ENCODE measurements at places on chromosomes 1 and 21. TPM values are rescaled to one million over a fixed set of nuclear protein-coding genes. Genes with fewer than 3 reads are reported as not detected.

GRCh38 chr1:27973771-27974416, 14.1 kb downstream of the XKR8 start:
- no peak for DNase-seq

DNA sequence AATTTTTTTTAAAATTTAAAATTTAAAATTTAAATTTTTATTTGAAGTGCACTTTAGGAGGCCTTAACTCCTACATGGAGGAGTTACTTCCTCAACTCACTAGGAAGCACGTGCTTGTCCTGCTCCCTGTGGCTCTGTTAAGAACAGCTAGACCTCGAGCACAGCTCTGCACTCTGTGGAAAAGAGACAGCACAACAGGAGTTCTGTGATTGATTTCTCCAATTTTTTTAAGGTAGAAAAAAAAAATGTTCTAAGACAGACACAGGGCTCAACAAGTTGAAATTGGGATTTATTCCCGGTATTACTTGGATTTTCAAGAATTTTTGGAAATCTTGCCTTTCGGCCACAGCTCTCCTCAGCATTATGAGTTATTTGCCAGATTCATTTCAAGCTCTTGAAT, 356.6 kb upstream of the LYPLAL1 start:
- no peak for DNase-seq

DNA sequence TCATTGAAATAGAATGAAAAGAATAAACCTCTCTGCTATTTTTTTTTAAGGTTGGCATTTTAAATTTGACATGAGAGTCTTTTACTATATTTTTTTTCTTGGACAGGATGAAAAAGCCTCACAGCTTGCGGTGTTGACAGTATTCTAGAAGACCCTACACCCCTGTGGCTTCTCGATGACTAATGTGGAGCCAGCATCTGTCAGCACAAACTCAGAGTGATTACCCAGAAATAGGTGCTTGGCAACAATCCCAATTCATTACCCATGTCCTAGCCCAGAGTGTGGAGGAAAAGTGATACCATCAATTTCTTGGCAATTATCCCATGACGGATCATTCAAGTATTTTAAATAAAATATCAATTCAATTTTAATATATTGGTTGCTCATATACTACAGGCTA, 186.8 kb upstream of the MAP1LC3C start:
- no peak for DNase-seq

DNA sequence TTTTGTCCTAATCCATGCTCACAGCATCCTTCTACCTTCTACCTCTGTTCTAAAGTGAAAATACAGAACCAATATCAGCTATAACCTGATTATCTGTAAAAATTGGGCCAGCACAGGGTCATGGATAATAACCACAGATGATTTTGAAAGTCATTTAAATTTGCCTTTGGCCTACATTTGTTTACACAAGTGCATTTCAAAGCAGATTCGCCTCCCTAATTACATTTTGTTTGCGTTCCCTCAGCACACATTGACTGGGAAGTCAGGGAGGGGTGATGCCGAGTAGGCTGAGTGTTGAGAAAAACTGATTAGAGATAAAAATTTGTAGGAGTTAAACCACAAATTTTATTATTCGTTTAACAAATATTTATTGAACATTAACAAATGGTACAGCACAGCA, 19.2 kb upstream of the RGS8 start:
- DNase-seq = no peak

PADI4 gene
- total RNA-seq = 0.13 TPM

- peak; percentile 27 for DNase-seq
These were observed 29.9 kb upstream of the TMEM61 start for GRCh38 chr1:54950369-54951163.

DNA sequence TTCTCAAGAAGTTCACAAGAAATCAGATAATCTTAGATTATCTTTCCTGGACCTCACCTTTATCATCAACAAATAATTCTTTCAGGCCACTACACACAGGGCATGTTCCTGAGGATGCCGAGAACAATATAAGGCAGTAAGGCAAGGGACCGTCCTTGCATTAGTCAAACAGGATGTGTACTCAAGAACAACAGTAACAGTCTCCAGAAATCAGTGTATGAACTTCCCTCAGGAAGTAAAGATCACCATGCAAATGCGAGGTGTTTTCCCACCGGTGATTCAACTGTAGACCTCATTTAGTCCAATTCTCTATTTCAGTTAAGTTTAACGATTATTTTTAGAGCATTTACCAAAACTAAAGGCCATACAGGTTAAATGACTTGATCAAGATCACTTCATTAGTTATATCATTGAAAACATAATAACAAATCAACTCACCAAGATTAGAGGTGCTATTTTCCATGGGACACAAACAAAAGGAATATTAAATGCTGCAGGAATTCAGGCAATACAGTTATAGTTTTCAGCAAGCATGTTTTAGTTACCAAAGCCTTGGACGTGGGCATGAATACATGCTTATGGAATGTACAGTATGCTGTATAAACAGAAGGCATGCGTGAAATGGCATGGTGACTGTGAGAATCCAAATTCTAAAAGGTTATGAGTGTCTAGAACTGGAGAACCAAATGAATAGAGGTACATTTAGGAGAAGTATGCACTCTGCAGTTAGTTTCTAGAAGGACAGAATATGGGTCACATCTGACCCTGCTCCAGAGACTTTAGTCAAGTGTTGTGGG, 145.2 kb downstream of the TNR start:
- peak; percentile 51 for DNase-seq

- no peak for DNase-seq
These were observed 370.8 kb downstream of the RWDD3 start for GRCh38 chr1:95604771-95605170.

DNA sequence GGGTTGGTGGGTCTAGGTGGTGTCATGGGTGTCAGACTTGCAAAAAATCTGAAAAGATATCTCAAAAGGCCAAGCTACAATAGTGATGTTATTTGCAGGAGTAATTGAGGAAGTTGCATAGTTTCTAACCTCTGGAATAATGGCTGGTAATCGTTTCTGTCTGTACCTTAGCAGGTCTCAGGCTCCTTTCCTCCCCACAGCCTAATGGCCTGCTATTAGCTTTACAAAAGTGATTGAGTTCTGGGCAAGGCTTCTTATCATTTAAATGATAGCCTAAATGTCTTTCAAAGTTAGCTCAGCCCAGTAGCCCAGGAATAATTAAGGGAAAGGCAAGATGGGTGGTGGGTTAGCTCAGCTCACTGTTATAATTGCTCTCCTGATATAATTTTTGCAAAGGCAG, 37.7 kb upstream of the IGSF5 start:
- no peak for DNase-seq

GRCh38 chr1:203216274-203217138, 13.0 kb downstream of the CHIT1 start:
- peak; percentile 17 for DNase-seq

DNA sequence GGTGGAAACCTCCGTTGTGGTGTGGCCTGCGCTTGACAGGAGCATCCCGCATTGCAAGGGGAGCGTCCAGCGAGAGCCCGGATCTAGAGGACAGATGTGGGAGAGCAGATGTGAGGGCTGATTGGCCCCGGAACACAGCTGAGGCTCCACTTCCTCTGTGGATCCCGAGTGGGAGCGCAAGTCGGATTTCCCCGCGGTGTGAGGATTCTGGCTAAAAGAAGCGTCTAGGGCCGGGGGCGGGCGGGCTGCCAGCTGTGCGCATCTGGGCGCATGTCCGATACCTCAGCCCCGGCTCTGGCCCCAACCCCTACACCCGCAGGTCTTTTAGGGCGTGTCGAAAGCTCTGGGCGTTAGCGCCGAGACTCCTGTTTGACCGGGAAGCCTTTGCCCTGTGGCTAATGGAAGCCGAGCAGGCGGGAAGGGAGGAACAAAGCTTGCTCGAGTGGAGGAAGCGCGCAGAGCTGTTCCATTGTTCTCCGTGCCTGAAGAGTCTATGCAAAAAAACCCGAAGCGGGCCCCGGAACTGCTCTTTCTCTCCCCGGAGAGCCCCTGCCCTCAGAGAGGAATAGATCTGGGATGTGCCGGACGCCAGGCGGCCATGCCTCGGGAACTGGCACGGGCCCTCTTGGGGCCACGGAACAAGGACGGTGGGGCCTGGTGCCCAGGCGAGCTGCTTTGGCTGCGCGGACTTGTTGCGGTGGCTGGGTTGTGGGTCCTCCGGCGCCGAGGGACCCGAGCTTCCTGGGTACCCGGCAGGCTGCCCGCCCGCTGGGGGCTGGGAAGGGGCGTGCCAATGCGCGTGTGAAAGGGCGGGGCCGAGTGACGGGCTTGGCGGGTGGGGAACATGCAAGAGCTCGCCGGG, 111.1 kb downstream of the NAV1 start:
- DNase-seq = no peak

NPPA gene
- not detected for total RNA-seq

DNA sequence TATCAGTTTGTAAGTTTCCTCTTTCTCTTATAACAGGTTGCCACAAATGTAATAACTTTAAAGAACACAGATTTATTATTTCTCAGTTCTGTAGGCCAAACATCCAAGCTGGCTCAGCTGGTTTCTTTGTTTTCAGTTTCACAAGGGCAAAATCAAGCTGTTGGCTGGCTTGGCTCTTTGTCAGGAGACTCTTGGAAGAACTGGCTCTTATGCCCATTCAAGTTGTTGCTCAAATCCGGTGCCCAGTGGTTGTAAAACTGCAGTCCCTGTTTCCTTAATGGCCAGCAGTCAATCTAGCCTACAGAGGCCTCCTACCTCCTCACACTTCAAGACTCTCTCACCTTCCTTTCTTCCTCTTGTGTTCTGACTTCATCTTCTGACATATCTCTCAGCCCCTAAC, 1171.0 kb downstream of the MRPL39 start:
- DNase-seq = no peak

DNA sequence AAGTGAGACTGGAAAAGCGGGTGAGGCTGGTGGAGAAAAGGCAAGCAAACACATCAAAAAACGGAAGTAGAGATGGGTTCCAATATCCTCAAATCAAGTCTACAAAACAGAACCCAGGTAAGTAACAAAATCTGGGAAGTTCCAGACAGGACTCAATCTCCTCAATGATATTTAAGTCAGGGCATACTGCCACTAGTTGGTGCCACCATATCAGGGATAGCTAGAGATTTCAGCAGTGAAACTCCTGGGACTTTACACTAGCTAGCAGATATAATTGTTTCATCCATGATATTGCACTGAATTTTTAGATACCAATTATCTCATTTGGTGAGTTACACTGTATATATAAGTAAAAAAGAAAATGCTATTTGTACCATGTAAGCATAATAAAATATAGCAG, 52.0 kb downstream of the EYA3 start:
- no peak for DNase-seq

DNA sequence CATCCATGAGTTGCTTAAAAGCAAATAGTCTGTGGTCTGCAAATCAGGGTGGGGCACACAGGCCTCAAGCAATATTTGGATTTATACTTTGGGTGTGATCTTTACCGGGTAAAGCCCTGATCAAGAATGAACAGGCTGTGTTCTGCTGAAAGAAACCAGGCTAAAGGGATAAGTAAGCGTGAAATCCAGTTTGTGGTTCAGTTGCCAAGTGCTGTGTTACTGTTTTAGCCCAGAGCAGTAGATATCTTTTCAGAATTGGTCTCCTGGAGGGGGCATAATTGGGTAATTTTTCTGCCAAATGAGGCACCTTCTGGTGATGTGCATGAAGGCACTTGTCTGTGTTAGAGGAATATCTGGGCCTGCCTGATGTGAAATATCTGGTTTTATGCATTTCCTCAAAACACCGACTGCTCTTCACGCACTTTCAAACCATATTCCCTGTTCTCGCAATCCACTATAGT, 21.4 kb downstream of the AIM2 start:
- no peak for DNase-seq

- DNase-seq = no peak
These were observed 66.8 kb upstream of the JUN start for GRCh38 chr1:58850636-58851035.

CFHR2 gene
- total RNA-seq = not detected

DNA sequence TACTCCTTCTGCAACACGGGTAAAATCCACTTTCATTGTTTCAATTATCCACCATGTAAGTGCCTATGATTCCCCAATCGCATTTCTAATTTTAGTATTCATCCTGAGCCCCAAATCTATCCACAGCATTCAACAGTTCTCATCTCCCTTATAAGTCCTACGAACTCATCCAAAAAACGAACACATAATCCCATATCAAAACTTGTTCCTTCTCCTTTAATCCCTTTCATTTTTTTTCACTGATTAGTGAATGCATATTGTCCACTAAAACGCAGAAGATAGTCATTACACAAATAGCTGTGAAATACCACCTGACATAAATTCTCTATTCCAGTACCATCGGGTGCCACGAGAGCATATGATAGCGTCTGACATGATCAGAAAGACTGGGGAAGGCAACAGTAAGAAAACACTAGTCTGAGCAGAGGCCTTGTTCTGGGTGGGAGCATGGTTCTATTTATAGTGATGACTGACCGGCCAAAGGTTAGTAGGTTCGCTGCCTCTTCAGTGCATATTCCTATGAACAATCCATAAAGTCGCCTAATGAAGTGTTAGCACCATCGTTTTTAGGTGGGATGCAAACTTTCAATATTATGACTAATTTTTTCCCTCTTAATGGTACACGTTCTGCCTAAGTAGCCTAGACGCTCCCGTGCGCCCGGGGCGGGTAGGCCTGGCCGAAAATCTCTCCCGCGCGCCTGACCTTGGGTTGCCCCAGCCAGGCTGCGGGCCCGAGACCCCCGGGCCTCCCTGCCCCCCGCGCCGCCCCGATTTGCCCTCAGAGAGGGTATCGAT, 648 bp downstream of the ATP5PF start:
- no peak for DNase-seq

DNA sequence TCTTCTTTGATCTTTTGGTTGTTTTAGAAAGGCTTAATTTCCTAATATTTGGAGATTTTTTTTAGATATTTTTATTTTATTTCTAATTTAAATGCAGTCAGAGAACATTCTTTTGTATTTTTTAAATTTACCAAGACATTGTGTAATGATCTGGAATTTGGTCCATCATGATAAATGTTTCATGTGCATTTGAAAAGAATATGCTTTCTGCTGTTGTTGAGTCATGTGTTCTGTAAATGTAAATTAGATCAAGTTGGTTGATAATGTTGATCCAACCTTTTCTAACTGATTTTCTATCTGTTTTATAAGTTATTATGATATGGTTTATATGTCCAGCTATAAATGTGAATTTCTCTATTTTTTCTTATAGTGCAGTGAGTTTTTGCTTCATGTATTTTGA, 19.8 kb downstream of the UTS2 start:
- DNase-seq = no peak

- DNase-seq = no peak
These were observed 19.9 kb upstream of the EVI5 start for GRCh38 chr1:92804721-92805201.

GRCh38 chr1:87937831-87938395, 609.2 kb downstream of the LMO4 start:
- DNase-seq = no peak

GRCh38 chr1:64474665-64475439, 4.9 kb downstream of the CACHD1 start:
- no peak for DNase-seq

DNA sequence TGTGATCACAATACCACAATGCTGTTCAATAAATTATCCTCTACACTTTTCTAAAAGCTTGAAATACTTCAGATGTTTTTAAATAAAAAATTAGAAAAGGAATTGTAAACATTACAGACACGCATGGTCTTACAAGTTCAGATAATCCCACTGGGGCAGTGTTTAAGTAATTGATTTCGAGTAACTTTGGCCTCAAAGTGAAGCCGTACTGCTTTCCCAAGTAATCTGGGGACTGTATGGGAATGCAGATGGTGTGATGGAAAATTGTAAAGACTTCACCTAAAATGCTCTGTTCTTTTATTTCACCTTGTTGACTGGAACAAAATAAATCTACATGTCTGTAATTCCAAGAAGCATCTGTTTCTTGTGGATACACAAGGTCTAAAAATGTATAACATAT, 401.7 kb upstream of the LYPLAL1 start:
- DNase-seq = no peak

- no peak for DNase-seq
These were observed 8.8 kb upstream of the TIAM1 start for GRCh38 chr21:31352836-31353235.
